Left lung (tissue), 14 donors: ENCODE measurements at places on chromosomes 3 and 15. TPM values are rescaled to one million over a fixed set of nuclear protein-coding genes. Genes with fewer than 3 reads are reported as not detected.

DNA sequence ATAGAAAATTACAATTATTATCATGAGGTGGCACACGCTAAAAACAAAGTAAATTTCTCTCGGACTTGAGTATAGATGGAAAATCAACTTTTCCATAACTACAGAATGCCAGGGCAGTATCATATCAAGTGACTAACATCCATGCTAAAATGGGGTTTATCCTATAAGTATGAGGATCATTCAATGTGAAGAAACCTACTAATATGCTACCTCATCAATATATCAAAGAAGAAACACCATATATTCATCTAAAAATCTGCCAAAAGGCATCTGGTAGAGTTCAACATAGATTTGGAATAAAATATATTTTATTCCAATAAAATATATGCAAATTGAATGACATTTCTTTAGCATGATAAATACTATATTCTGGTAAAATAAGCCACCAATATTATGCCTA is 894.4 kb downstream of the MCTP2 start:
- no peak overlapping the region for H3K4me3 ChIP-seq
- H3K27ac ChIP-seq = no peak overlapping the region
- H3K27me3 ChIP-seq = no peaks in the 10 kb centered on the region
- DNase-seq = no peak
- H3K4me1 ChIP-seq = peaks cover 3% of the 10 kb centered on the region
- H3K36me3 ChIP-seq = no peaks in the 10 kb centered on the region

DNA sequence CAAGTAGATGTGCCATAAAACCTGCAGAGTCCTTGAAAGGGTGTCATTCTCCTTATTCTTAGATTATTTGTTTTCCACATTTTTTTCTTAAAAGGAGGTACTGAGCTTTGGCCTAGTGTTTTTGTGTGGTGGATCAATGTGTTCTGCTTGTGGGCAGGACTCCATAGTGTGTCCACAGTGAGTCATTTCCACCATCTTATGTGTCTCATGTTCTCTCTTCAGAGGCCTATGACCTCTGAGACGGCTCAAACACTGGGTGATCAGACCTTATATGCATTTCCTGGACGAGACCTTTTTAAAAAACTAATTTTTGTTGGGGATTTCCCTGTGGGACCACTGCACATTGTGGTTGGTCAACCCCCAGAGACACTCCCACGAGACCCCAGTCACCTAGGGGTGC is 93.4 kb downstream of the CHCHD4 start:
- H3K27me3 ChIP-seq = no peaks in the 10 kb centered on the region
- H3K36me3 ChIP-seq = no peaks in the 10 kb centered on the region
- no peaks in the 10 kb centered on the region for H3K4me1 ChIP-seq
- no peak overlapping the region for H3K4me3 ChIP-seq

DNA sequence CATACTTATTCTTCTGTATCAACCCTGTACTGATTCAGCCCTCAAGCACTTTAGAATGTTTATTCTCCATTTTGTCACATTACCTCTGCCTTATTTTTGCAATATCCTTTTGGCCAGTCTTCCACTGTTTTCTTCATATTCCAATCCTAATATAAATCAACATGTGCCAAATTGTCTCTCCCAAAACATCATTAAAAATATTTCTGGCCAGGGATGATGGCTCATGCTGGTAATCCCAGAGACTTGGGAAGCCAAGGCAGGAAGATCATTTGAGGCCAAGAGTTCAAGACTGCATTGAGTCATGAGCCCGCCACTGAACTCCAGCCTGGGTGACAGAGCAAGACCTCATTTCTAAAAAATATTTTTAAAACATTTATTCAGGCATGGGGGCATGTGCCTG is 641.4 kb upstream of the CBLB start:
- H3K27ac ChIP-seq = no peak overlapping the region
- no peaks in the 10 kb centered on the region for H3K36me3 ChIP-seq
- no peaks in the 10 kb centered on the region for H3K4me1 ChIP-seq
- H3K27me3 ChIP-seq = no peaks in the 10 kb centered on the region
- no peak overlapping the region for H3K4me3 ChIP-seq
- DNase-seq = no peak

DNA sequence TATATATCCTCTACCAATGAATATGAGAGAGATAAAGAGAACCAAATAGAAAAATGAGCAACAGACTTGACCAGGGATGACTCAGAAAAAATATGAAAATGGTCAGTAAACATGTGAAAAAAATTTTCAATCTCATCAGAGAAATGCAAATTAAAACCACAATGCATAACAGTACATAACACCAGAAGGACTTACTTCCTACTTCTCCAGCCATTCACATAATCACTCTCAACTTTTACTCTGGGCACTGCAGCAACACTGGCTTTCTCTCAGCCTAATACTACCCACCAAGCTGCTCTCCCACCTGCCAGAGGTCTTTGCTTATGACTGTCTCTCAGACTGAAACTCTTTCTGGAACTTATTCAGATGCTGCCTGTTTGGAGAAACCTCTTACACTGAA is 49.4 kb downstream of the DPH6 start:
- no peak overlapping the region for H3K27ac ChIP-seq
- H3K4me1 ChIP-seq = no peaks in the 10 kb centered on the region
- H3K36me3 ChIP-seq = no peaks in the 10 kb centered on the region
- H3K4me3 ChIP-seq = no peak overlapping the region

GRCh38 chr3:194632226-194632808 is 902 bp downstream of the TMEM44 start:
- H3K27me3 ChIP-seq = no peaks in the 10 kb centered on the region
- peaks cover 10% of the 10 kb centered on the region for H3K36me3 ChIP-seq
- H3K4me1 ChIP-seq = peaks cover 18% of the 10 kb centered on the region
- peak overlapping the region; percentile 62 for H3K4me3 ChIP-seq
- no peak for DNase-seq

DNA sequence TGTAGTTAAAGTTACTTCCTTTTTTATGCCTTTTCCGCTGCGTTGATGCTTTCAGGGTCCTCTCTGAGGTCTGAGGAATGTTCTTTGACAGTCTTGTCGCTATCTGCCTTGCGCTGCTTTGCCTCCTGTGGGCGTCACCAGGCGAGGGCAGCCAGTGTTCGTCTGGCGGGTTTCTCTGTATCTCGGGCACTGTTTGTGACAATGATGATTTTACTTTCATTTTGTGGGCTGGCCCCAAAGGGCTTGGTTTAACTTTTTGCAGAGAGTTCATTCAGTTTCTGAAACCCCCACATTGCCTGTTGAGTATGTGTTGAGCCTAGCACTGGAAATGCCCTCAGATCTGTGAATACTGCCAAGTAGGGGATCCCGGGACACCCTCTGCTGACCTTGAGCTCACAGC is 24.6 kb upstream of the SACM1L start:
- no peak overlapping the region for H3K27ac ChIP-seq
- peaks cover 31% of the 10 kb centered on the region for H3K36me3 ChIP-seq
- DNase-seq = peak; percentile 84
- H3K4me1 ChIP-seq = peaks cover 31% of the 10 kb centered on the region
- H3K27me3 ChIP-seq = no peaks in the 10 kb centered on the region

GRCh38 chr3:24199300-24199699 is 254.2 kb downstream of the NR1D2 start:
- no peaks in the 10 kb centered on the region for H3K27me3 ChIP-seq
- no peak for DNase-seq
- no peak overlapping the region for H3K27ac ChIP-seq
- H3K4me1 ChIP-seq = no peaks in the 10 kb centered on the region

DNA sequence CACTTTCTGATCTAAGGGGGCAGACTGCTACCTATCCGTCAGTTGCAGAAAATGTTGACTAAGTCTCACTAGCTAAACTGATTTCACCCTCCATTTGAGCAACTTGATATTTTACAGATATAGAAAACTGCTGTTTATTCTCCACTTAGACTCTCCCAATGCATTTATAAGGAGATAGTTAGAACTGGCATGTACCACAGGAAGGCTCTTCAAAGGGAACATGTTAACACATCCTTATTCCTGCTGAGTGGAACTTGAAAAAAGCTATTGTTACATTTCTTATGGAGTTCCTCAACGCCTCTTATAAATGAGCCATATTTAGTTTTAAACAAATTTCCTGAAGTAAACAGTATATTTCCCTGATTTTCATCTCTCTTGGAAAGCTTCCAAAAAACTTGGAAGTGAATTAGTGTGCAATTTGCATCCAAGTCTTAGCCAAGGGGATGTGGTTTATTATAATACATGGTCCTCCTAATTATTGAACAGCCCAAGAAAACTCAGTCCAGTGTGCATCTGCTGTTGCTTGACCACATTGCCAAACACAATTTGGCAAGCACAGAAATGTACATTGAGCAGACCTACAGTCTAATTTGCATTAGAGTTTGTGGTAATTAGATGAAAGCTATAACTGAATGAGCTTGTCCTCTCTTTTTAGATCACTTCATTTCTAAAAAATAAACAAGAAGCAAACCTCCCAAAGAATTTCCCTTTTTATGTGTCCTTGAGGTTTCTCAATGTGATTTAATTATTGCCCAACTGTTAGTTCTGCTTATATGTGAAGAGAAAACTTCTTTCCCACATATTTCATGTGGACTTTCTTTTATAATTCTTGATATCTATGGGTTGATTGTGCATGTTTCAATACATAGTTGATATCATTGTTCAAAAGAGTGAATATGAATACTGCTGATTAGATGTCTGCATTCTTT is 72.6 kb upstream of the DPH6 start:
- H3K27me3 ChIP-seq = no peaks in the 10 kb centered on the region
- no peak overlapping the region for H3K4me3 ChIP-seq
- no peak overlapping the region for H3K27ac ChIP-seq
- DNase-seq = no peak

DNA sequence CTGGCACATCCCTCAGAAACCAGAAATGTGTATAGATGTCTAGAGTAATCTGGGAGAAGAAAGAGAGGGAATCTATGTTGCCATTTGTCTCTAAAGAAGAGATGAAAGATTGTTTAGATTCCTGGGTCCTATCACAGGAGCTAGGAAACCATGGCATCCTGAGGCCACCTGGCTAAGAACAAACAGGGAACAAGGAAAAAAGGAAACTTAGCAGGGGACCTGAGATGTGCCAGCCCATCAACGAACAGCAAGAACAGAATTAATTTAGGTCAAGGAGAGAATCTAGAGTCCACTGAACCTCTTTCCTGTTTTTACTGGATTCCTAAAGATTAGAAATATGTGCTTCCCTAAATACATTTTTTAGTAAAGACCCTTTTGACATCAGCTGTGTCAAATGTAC is 30.3 kb downstream of the IP6K1 start:
- no peaks in the 10 kb centered on the region for H3K4me1 ChIP-seq
- no peaks in the 10 kb centered on the region for H3K27me3 ChIP-seq
- DNase-seq = no peak
- H3K36me3 ChIP-seq = no peaks in the 10 kb centered on the region

DNA sequence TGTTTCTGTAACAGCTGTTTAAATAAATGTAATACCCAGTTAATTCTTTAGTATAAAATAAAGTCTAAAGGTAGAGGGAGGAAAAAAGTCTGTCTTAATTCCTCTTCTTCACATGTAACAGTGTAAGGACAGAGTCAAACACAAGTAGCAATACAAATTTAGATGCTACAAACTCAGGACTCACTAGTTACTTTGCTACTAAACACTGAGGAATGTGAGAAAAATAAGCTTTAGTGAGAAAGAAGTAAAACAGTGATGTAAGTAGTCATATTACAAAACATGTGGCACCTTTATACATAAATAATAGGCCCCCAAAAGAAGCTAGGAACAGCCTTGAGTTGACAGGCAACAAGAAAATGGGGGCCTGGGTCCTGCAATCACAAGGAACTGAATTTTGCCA is 113.0 kb downstream of the TBC1D5 start:
- H3K4me3 ChIP-seq = no peak overlapping the region
- H3K27ac ChIP-seq = no peak overlapping the region
- H3K36me3 ChIP-seq = no peaks in the 10 kb centered on the region
- DNase-seq = no peak
- no peaks in the 10 kb centered on the region for H3K27me3 ChIP-seq

- no peaks in the 10 kb centered on the region for H3K36me3 ChIP-seq
- H3K27ac ChIP-seq = no peak overlapping the region
- H3K4me1 ChIP-seq = no peaks in the 10 kb centered on the region
- DNase-seq = no peak
- H3K27me3 ChIP-seq = no peaks in the 10 kb centered on the region
Observed at GRCh38 chr3:190543671-190544070, 29.8 kb downstream of the IL1RAP start.

Gene LIPC
- 0.76 TPM for total RNA-seq

Gene MASP1
- total RNA-seq = 4.5 TPM

Gene EAF2
- total RNA-seq = 13.5 TPM

Gene MOBP
- 0.16 TPM for total RNA-seq

Gene RBP2
- 9.3 TPM for total RNA-seq

Gene LYZL4
- total RNA-seq = not detected

Gene MCTP2
- total RNA-seq = 33.2 TPM

Gene ARL14
- total RNA-seq = not detected
